ENCODE measurements at places on chromosomes 12 and 14.

- DNase-seq, result no peak
Observed at GRCh38 chr12:62760779-62761178, 174.2 kb downstream of the PPM1H start.

GRCh38 chr14:66234411-66234810 is 251.8 kb upstream of the CCDC196 start:
- no peak for DNase-seq

- no peak for DNase-seq
Observed at GRCh38 chr12:21573733-21574358, 30.8 kb downstream of the GYS2 start.

DNA sequence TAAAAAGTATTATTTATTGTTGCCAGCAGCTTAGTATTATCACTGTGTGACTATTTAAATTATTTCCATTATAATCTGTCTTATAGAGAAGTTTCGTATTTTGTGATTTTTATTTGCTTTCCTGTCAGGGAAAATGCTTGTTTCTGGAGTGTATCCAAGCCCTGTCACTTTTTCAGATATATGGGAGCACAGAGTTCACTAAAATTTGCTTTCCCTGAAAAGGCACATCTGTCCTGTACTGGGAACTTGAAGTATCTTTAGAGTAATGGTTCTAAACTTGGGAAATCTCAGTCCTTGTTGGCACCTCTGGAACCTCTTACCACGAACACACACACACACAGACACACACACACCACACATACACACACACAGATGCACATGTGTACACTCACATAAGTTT is 39.3 kb upstream of the SSTR1 start:
- DNase-seq, result no peak

- no peak for DNase-seq
Observed at GRCh38 chr14:50602035-50602434, 42.1 kb downstream of the ATL1 start.

- DNase-seq, result no peak
Observed at GRCh38 chr14:20733684-20734429, 11.8 kb upstream of the EDDM3A start.

DNA sequence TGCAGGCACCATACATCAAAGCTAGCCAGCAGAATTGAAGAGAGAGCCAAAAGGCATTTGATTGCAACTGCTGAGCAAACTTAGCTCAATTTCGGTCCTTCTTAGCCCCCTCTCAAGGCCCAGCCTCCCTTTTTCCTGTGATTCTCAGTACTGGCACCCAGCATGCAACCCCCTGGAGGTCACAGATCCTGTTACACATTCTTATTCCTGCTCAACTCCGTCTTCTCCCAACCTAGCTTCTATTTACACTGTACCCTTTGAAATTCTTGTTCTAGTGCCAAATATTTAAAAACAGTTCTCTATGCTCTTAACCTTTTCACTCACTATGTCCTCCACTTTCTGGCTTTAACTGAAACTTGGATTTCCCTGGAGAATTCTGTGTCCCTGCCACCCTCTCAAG is 131.3 kb upstream of the CPSF6 start:
- no peak for DNase-seq

- DNase-seq, result no peak
Observed at GRCh38 chr12:119012179-119012578, 30.8 kb downstream of the SRRM4 start.
